ENCODE measurements at places on chromosomes 4 and X.

- no peak for DNase-seq
These were observed 80.7 kb upstream of the IGFBP7 start for GRCh38 chr4:57190601-57191481.

GRCh38 chr4:99061048-99061700, 27.4 kb downstream of the ADH5 start:
- DNase-seq, result no peak

- no peak for DNase-seq
These were observed 28.4 kb downstream of the ZNF630 start for GRCh38 chrX:48043056-48043455.

DNA sequence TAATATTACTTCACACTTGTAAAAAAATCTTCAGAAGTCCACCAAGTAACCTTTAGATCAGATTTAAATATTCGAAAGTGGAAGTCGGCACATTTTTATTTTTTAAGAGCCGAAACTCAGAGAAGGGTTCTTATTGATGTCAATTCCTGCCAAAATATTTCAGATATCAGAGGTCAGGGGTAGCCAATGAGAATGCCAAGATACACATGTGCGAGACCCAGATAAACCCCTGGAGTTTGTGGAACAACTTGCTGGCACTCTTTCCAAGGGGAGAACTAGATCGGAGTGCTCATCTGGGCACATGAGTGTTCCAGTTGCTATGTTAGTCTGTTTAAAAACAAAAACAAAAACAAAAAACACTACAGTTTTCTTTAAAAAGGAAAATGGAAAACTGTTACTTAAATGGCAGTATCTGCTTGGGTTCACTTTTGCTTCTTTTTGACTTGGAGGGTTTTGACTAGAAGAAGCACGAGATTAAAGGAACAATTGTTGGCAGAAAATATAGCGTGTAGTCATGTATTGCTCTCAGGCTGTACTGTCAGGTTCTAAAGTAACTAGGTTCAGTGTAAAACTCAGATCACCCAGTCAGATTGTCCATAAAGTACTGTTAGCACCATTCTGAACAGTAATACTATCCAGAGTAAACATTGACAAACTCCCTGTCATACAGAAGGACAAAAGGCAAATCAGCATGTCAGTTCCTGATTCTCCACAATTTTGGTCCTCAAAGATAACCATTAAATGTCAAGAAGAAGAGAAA, 188.0 kb upstream of the PACRGL start:
- DNase-seq, result no peak

- DNase-seq, result no peak
These were observed 491.1 kb downstream of the PACRGL start for GRCh38 chr4:21191317-21191716.

GRCh38 chr4:48369248-48369647, 27.9 kb downstream of the SLAIN2 start:
- DNase-seq, result no peak

GRCh38 chr4:145446184-145446583, 35.5 kb upstream of the SMAD1 start:
- no peak for DNase-seq

DNA sequence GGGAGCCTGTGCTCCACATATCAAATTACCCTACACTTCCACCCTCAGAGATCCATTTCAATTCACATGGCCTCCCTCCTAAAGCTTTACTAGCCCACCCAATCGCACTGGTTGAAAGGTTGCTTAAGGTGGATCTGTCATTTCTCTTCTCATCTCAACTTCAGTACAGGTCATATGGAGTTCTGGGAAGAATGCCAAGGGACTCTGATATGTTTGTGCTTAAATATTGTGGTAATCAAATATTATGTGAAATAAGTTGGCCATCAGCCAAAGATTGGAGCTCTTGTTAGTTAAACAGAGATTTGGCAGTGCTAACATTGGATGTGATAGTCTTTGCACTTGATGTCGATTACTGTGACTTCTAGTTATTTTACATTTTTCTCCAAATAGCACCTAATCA, 20.5 kb downstream of the SEPTIN6 start:
- no peak for DNase-seq

GRCh38 chrX:21379991-21380390, 5.8 kb downstream of the CNKSR2 start:
- no peak for DNase-seq

- peak; percentile 59 for DNase-seq
These were observed 113.5 kb upstream of the HSD17B10 start for GRCh38 chrX:53547668-53548067.

- DNase-seq, result no peak
These were observed 781.6 kb downstream of the TRAM1L1 start for GRCh38 chr4:116303736-116304188.

DNA sequence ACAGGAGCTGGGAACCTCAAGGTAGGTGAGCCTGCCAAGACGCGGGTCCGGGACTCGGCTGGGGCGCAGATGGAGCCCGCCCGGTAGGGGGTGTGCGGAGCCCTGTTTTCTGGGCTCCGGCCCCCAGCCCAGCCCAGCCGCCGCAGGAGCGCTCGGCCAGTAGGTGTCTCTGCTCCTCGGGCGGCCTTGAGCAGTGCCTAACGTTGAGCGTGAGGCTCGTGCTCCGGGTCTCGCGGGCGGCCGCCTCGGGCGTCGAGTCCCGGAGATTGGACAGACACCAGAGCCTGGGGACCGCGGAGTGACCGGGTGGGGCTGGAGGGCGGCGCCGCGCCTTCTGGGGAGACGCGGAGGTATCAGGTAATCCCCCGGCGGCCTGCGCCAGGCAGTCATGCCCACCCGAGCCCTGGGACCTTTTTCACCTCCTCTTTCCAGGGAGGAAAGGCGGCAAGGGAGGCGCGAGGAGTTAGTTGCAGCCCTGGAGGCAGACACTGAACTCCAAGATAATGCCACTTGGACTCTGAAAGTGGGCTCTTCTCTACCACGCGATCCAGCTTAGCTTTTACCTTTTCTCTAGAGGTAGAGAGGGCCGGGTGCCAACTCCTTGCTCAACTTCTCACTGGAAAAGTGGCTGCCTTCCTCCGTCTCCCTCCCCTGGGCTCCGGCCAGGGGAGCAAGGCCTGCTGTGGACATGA, 14.5 kb upstream of the FGG start:
- DNase-seq, result peak; percentile 73

DNA sequence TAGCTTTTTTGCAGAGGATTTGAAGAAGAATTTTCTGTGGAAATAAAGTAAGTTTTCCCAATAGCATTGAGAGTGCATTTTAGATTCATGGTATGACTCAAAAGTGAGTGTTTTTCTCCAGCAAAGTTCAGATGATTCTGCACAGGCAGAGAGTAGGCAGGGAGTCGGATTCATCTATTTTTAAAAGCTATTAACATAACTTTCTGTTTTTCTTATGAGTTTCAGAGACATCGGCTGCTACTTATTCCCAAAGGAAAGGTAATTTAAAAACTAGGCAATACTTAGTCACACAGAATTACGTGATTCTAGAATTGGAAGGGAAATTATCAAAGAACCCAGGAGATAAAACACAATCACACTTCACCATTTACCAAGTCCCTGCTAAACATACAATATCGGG, 4.4 kb downstream of the CCDC110 start:
- no peak for DNase-seq

- no peak for DNase-seq
These were observed 591.5 kb upstream of the PITX2 start for GRCh38 chr4:111214371-111214770.

GRCh38 chrX:14028473-14028872, 1.2 kb downstream of the GEMIN8 start:
- no peak for DNase-seq

- DNase-seq, result no peak
These were observed 263.2 kb downstream of the DHX15 start for GRCh38 chr4:24321131-24321530.

GRCh38 chr4:169047956-169048355, 37.9 kb upstream of the CBR4 start:
- no peak for DNase-seq

- no peak for DNase-seq
These were observed 153.2 kb downstream of the SHROOM3 start for GRCh38 chr4:76588274-76588673.

GRCh38 chr4:85676850-85677590, 202.1 kb downstream of the ARHGAP24 start:
- DNase-seq, result no peak

- no peak for DNase-seq
These were observed 118.9 kb upstream of the MED14 start for GRCh38 chrX:40854242-40854641.

GRCh38 chr4:148633720-148634119, 191.5 kb upstream of the NR3C2 start:
- no peak for DNase-seq

GRCh38 chrX:40746521-40746920, 11.2 kb upstream of the MED14 start:
- DNase-seq, result no peak

DNA sequence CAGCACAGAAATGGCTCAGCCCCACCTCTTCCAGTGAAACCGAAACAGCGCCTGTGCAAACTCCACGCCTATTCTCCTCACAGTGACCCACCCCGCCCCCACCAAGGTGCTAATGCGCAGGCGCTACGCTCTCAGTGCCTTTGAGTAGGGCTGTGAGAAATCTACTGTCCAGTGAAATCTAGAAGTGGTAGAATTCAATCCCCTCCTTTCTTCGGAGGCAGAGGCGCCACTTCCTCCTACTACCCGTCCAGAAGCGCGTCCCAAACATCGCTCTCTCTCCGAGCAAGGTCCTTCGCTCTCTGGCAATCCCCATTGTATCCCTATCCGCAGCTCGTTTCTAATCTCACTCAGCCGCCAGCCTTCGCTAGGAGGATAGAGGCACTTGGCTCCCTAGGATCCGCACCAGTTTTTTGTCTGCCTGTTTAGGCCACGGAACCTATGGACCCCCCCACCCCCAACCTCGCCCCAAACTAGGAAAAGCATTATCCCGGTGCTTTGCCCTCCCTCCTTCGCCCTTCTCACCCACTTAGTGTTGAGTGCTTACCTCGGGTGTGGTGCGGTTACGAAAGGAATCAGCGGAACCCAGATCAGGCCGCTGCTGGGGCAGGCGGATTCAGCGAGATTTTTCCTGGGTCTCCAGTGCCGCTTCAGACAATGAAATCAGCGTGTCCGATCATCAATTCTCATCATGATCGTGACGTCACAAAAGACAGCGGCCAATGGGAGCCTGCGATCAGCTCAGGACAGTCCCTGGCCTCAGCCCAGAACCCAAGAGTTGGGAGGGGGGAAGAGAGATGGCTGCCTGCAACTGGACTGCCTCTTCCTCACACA, at the start of gene HDX:
Gene HDX (minus strand): TSS at position 656 of the 831 bp plus-strand sequence. CDS start 27,056 bp downstream, outside the sequence.
- DNase-seq, result peak; percentile 75

DNA sequence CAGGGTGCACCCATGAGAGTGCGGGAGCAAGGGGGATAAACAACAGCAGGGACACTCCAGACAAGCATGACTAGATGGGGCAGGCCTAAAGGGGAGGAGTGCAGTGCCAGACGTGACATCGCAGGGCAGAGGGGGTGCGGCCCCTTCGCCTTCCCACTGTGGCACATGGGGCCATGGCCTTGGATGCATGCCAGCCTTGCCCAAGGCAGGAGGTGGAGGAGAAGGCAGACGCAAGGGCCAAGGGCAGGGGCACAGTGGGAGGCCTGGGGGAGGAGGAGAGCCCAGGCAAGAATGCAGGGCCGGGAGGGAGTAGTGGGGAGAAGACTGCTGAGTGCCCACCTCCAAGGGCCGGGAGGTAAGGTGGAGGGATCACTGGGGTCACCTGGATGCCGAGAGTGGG, 21.6 kb downstream of the PNMA6E start:
- no peak for DNase-seq

DNA sequence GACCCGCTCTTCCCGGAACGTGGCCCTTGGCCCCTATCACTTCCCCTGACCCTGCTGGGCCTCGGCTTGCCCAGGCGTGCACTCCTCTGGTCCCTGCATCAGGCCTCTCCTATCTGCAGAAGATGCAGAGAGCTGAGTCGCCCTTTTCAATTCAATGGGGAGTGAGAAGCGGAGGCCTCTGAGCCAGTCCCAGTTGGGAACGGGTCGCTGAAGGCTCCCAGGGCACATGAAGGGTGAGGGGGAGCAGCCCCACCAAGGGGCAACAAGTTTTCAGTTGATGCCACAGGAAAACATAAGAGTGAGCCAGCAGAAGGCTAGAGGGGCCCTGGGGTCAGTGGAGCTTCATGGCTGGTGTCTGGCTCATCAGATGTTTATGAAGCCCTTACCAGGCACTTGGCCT, 17.1 kb downstream of the PSAPL1 start:
- DNase-seq, result no peak

DNA sequence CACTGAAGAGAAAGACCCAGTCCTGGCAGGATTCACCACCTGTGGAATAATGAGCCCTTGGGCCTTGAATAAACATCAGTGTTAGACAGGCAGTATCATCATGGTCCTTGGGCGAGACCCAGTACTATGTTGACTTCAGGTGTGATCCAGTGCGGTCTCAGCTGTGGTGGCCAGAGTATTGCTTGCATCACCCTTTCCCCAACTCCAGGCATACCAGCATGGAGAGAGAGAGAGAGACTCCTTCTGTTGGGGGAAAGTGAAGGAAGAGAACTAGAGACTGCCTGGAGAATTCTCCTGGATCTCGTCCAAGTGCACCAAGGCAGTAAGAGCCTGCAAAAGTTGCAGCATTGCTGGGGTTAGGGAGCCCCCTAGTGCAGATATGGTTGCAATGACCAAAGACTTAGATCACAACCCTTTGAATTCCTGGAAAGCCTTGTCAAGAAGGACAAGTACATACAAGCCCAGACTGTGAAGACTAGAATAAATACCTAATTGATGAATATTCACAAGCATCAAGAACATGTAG, 61.1 kb upstream of the VAMP7 start:
- DNase-seq, result peak; percentile 63

GRCh38 chr4:26589705-26590104, 5.8 kb downstream of the TBC1D19 start:
- no peak for DNase-seq

GRCh38 chrX:45517090-45517973, 316.7 kb upstream of the DIPK2B start:
- DNase-seq, result no peak

DNA sequence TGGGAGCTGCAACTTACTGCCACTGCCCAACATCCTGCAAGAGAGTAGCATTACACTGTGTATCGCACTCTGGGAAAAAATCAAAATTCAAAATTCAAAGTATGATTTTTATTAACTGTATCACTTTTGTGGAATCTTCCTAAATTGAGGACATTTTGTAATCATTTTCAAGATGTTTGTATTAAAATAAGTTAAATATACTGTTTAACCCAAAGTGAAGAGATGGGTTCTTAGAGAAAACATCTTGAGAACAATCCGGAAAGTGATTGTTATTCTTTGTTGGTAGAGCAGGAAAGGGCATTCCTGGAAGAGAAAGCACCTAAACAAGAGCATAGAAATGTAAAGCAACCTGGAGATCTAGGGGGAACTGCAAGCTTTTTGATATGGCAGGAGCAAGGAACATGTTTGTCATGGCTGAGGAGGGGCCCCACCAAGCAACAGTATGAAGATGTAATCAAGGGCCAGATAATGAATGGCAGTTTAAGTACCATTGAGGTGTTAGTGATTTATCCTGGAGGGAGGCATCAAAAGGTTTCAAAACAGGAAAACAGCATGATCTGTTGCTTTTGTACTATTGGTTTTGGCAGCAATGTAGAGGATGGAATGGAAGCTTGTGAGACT, 14.1 kb upstream of the SEC24D start:
- DNase-seq, result no peak

GRCh38 chrX:123493857-123494256, 239.0 kb downstream of the THOC2 start:
- no peak for DNase-seq
